ENCODE measurements at places on chromosomes 7 and 10.

DNA sequence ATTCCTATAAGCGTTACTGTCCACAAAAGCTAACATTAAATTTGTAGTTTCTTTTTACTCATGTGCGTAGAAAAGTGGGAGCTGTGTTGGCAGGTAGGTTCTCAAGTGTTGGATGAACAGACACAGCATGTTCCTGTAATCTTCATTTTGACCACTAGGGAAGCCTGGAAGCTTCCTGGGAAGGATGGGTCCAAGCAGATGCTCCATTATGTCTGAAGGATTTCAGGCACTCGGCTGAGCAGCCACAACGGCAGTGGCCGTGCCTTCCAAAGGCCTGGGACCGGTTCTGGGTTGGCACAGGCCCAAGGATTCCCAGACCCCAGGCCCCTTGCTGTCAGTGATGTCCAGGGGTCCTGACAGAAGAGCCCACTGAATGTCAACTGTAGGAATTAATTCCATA, 386.3 kb downstream of the TNS3 start:
- DNase-seq: no peak

- DNase-seq: peak; percentile 44
Observed at GRCh38 chr10:133230387-133231195, 574 bp downstream of the UTF1 start.

DNA sequence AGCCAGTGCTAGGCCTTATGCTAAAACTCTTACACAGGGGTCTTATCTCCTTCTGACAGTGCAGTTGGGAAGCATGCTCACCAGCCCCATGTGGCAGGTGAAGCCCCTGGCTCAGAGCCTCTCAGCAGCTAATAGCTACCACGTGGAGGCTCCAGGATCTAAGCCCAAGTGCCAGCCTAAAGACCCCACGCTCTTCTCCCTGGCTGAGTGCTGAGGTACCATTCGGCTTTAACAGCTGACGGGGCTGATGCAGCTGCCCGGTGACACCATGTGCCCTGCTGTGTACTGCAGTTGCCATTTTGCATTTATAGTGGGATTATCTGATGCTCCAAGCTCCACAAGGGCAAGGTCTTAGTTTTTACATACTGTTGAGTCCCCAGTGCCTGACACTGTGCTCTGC, 515.7 kb upstream of the GALNT17 start:
- DNase-seq: no peak

- no peak for DNase-seq
Observed at GRCh38 chr10:9851808-9852207, 1165.9 kb upstream of the CELF2 start.

DNA sequence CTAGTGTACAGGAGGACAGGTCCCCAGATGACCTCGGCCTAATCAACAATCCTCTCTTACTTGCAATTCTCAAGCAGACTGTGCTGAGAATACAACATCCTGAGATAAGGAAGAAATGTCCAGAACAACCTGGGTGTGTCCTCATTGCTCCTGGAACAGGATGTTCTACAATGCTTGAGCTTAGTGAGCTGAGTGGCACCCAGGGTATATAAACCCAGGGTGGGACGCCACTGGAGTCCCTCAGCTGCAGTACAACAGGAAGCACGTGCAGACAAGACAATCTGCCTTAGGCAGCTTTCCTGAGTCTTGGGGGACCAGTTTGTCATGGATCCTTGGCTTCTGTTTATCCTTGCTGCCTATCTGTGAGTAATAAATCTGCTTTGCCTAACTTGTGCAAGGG, 27.7 kb upstream of the SLC25A13 start:
- DNase-seq: no peak

GRCh38 chr7:131480384-131481315, 75.8 kb downstream of the PODXL start:
- no peak for DNase-seq

DNA sequence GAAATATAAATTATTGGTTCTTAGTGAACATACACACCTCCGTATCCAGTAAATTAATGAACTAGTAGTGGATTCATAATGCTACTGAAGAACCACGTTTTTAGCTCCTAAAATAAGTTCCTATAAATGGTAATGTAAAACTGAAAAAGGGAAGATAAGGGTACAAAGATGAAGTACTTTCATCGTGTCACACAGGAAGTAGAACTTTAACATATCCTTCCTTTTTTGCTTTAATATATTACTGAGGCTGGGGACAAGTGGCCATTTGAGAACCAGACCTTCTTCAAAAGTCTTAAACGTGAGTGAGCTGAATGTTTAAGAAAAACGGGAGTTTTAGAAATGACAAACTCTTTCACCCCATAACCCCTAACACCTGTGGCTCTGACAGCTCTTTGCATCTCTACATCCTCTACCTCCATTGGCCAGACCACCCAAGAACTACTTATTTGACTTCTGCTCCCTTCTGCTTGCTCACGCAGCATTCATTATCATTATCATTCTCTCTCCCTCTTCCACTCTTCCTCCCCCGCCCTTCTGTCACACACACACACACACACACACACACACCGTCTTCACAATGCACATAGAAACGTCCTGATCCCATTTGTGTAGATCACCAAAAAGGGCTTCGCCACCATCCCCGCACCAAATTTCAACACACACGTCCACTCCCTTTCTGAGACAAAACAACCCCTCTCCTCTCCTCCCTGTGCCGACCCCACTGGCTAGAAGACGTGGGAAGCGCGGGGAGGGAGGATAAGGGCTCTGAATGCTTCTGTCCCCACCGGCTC, 677 bp downstream of the SKAP2 start:
- DNase-seq: no peak

GRCh38 chr10:121099592-121099991, 248.4 kb downstream of the WDR11 start:
- no peak for DNase-seq

- DNase-seq: no peak
Observed at GRCh38 chr10:121702351-121703320, 104.4 kb upstream of the FGFR2 start.

DNA sequence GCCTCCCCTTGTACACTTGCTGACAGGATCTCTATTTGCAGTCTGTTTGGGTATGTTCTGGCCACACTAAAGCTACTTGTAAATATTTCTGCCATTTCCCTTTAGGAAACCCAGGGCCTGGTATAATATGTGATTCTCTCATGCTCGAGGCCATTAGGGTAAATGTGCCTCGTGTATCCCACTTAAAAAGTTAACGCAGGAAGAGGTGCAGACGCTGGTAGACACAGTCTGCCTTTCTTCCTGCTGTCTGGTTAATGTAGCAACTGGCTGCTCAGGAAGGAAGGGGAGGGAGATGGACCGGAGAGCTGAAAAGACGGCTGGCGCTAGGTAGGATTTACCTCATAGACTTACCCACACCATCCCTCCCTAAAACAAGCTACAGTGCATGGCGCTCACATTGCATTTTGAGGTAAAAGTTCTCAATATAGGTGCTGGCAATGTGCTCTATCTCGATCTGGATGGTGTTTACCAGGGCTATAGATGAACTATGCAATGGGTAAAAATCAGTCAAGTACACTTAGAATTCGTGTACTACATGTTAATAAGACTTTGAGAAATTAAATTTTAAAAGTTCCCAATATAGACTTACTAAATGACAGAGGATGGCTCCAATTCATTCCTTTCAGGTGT, 125.9 kb downstream of the JAZF1 start:
- DNase-seq: no peak

- no peak for DNase-seq
Observed at GRCh38 chr10:11249152-11249807, 231.6 kb downstream of the CELF2 start.

- no peak for DNase-seq
Observed at GRCh38 chr10:101319241-101319915, 34.6 kb upstream of the BTRC start.

GRCh38 chr10:50740293-50740648, 535 bp downstream of the ASAH2B start:
- peak; percentile 4 for DNase-seq

DNA sequence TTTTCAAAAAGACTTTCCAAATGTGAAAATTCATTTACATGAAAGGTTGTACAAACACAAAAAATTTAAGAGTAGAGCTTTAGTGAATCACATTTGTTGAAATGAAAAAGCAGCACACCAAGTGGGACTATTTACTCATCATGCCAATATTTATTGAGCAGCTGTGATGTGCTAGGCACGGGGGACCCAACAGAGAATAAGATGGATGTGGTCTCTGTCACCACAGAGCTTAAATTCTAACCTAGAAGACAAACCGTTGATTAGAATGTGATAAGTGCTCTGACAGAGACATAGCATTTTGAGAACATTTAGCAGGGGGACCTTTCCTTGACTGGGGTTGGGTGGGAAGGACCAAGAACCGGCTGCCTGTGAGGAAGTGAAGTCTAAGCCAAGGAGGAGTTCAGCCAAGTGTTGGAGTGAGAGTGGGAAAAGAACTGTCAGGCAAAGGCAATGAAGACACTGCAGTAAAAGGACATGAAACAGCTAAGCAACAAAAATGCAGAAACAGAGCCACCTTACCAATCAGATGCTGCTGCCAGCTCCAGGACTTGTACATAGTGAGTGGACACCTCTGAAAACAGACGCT, 19.1 kb downstream of the ADAM12 start:
- no peak for DNase-seq

GRCh38 chr7:3028071-3028757, 15.5 kb downstream of the CARD11 start:
- no peak for DNase-seq

DNA sequence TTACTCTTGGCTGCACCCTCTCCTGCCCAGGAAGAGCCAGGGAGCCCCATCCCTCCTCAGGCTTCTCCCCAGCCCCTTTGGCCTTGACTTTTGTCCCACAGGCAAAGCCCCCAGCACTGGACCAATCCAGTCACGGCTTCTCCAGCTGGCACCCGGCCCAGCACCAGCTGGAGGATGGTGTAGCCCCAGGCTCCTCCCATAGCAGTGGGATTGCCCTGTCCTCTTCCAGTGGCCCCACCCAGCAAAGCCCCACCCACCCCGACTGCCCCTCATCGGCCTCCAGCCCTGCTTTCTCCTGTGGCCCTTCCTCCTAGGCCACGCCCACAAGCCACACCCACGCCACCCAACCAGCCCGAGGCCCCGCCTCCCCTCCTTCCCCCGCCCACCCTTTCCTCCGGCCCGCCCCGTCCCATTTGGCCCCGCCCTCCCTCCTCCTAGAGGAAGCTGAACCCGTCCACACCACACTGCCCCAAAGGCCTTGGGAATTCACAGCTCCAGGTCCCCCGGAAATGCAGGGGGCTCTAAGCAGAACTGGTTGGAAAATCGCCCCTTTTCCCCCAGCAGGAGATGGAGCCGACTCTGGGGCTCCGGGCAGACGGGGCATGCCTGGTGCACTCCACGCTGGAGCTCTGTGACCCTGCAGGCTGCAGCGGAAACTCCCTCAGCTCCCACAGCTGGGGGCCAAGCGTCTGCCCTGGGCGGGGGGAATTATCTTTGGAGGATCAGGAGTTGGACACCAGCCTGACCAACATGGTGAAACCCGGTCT, 25.2 kb downstream of the GET4 start:
- DNase-seq: peak; percentile 71

GRCh38 chr7:149764481-149765398, 8.6 kb downstream of the ZNF467 start:
- no peak for DNase-seq

DNA sequence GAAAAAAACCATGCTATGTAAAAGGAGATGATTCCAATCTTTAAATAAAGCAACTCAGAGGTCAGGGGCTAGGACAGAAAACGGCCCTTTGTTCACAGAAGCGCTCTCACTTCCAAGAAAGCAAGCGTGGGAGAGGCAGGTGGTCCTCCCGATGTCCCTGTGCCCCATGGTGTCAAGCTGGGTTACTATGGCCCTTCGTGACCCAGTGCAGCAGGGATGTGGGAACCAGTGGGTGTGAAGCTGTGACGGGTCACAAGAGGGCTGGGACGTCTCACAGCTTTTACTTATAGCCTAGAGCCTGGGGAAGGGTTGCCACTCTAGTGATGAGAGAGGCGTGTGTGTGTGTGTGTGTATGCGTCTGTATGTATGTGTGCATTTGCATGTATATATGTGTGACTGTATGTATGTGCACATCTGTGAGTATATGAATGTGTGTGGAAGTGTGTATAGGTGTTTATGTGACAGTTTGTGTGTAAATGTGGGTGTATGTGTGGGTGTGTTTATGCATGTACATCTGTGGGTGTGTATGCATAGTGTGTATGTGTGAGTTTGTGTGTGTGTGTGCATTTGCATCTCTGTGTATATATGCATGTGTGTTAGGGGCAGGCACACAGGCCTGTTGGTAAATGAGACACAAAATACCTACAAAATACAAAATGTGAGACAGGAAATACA, 25.2 kb downstream of the HTRA1 start:
- no peak for DNase-seq

DNA sequence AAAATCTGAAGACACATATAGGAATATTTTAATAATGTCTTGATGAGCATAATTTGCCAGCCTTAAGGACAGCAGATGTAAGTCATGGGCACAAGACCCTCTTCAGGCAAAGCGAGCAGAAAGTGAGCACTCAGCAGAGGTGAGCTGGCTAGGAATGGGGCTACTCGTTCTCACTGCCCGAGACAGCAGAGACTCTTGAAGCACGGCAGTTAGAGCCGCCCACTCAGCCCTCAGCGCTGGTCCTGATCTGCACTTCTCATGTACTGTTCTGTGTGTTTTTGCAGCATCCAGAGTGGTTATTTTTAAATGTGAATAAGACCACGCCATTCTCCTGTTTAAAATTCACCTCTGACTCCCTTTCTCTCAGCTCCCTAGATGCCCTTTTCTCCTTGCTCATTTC, 65.3 kb downstream of the GFRA1 start:
- DNase-seq: no peak

- DNase-seq: no peak
Observed at GRCh38 chr7:78125884-78126283, 327.3 kb downstream of the PHTF2 start.

DNA sequence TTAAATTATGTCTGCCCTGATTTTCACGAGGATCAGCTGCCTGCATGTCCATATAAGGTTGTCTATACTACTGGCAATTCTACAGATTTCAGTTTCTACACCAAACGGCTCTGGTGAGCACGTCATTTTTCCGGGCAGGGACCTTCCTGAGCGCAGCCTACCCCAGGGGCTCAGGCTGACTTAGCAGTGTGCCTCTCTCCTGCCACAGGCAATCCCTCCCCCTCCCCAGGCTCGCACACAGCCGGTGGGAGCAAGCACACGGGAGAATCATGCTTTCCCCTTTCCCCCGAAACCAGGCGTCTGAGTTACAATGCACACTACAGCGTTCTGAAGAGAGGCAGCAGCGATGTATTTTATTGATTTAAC, 1.7 kb downstream of the KLF6 start:
- peak; percentile 70 for DNase-seq
